ENCODE measurements at places on chromosomes 4 and X.

DNA sequence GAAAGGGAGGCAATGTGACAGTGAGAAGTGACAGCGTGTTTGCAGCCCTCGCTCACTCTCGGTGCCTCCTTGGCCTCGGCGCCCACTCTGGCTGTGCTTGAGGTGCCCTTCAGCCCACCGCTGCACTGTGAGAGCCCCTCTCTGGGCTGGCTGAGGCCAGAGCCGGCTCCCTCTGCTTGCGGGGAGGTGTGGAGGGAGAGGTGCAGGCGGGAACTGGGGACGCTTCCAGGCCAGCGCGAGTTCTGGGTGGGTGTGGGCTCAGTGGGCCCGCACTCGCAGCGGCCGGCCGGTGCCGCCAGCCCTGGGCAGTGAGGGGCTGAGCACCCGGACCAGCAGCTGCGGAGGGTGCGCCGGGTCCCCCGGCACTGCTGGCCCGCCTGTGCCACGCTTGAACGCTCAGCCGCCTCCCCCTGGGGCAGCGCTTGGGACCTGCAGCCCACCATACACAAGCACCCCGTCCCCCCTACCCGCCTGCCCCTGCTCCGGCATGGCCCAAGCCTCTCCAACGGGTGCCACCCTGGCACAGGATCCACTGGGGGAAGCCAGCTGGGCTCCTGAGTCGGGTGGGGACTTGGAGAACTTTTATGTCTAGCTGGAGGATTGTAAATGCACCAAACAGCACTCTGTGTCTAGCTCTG lies 1142.8 kb upstream of the INTU start:
- no peak for DNase-seq

DNA sequence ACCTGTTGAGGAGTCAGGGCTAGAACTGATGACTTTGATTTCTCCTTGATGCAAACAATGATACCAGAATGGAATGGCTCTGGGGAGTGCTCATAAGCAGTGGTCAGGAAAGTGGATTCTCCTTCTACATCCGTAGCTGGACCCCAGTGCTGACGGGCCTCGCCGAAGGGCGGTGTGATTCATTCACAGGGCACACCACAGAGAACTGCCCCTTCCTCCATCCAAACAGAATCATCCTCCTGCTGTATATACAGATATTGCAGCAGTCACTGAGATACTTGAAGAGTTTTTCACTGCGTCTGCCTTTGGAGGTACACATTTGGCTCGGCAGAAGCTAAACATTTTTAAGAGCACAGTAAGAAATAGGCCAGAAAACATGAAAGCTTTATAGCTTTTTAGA lies 7.3 kb upstream of the DCTD start:
- no peak for DNase-seq

DNA sequence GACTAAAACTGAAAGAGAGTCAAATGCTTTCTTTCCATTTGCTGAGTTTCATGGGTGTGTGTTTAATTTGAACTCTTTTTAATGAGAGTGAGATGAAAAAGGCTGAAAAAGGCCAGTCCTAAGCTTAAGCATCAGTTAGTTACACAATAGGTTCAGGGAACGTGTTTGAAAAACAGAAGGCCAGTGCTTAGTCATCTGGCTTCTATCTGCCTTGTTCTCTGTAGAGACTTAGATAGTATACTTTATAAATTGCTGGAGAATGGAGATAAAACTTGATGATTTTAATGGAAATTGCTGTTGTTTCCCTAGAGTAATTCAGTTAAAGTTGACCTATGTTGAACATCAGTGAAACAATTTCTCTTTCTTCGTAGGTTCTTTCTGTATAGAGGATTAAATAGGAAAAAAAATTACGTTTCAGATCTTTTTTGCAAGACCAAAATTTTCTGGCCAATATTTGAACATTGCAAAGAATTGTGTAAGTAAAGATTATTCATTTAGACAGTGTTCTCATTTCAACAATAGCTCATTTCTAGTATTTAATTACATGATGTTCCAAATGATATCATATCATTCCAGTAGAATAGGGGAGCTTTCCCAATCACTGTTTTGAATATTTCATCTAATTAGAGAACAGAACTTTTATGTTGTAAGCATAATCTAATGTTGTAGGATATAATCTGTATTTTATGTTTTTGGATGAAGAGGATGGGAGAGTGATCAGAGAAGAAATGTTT lies 1088.8 kb downstream of the ADGRL3 start:
- no peak for DNase-seq

DNA sequence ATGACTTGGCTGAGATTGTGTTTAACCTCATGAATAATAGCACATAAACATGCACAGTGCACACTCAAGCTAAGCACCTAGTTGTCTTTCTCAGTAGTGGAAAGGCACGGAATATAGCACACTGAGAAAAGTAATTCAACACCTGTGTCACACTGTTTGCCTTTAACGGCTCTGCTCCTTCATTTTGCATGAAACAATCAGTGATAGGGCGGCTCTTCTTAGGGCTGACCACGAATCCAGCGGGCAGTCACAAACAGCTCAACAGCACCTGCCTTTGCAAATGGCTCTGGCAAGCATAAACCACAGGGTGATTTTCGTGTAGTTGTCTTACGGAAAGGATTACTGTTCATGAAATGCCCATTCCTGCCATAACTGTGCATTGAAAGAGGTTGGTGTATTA lies 954.0 kb upstream of the TENM3 start:
- no peak for DNase-seq

GRCh38 chrX:49129427-49129826 lies 5.9 kb upstream of the GPKOW start:
- DNase-seq: no peak

DNA sequence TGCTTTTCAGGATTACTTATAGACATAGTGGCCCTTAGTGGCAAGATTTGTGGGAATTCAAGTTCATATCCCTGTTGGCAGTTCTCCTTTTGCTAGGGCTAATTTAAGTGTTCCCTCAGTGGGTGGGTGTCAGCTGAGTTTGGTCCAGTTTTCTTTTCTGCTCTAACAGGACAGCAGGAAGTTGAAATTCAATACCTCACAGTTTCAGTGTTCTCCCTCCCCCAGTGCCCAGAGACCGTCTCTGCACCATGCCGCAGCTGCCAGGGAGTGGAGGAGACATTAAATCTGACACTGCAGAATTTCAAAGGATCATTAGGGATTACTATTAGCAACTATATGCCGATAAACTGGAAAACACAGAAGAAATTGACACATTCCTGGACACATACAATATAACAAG lies 50.7 kb downstream of the UBE2NL start:
- no peak for DNase-seq

DNA sequence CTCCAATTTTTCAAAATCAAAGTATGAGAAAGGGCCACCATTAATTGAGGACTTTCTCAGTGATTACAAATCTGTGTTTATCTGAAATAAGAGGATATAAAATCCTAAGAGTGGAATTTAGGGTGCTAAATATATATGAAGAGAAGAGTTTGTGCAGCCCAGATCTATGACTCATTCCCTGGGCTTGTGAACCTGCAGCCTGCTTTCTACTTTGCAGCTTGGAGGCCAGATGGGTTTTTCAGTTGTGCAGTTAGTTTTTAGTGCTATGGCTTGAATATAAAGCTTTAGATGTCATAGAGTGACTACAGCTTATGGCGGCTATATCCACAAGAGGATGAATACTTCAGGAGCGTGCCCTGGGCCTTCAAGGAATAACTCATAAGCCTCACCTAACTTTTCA lies 1391.1 kb downstream of the FSTL5 start:
- DNase-seq: peak; percentile 3

GRCh38 chr4:30719454-30720020 lies 632 bp upstream of the PCDH7 start:
- peak; percentile 47 for DNase-seq

DNA sequence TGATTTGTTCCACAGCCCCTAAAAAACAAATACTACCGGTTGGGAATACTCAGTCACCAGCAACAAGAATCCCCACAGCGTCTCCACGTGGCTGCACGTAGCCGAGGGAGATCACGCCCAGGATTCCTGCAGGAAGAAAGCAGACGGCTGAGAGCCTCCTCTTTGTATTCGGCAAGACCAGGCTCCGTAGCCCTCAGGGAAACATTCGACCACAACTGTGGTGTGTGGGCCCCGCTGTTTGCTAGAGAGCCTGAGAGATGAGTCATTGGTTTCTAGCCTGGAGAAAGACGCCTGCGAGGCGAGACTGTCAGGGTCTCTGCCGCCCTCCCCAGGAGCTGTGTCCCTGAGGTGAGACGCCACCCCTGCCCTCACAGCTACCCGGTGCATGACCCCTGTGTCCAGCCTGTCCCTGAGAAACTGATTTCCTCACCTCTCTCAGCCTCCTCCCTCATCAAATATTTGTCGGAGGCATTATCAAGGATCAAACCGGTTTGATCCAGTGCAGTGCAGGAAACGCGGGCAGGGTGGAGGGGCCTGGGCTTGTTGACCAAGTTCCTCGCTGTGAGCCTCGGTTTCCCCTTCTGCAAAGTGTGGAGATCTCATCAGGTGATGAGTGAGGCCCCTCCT lies 4.7 kb upstream of the S100P start:
- DNase-seq: peak; percentile 91

DNA sequence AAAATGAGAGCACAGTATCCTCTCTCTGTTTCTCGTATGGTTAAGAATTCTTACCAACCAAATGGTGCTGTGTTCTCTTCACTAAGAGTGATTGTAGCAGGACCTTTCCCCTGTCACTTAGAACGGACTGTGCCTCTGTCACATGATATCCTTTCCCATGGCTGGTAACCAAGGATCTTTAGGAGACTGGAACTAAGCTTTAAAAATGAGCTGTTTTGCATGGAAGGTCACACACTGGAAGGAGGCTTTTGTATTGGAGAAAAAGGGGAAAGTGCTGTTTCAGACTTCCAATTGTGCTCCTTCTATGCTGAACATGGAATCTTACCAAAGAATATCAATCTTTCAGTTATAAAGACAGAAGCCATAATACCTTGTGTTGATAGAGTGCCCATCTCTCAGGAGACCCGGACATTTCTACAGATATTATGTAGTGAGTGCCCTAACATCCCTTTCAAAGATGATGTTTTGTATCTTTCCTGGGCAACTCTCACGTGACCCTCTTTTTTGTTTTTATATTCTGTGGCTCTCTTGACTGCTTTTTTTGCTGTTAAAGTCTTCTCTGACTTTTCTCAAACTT lies 148.6 kb downstream of the SLC4A4 start:
- no peak for DNase-seq

DNA sequence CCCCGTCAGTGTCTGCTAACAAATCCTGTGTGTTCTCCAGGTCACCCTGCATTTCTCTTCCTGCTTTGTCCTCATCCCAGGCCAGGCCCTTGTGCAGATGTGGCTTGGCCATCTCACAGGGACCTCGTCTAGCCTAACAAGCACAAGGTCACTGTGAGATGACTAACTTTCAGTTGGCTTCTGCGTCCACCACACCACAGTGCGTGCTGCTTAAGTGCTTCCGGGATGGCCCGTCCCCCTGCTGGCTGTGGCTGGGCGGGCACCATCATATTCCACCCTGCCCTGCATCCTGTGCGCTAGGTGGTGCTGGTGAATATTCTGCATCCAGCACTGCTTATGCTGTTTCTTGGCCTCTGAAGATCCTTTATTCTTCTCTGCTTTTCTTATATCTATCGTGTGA lies 33.8 kb downstream of the RBBP7 start:
- peak; percentile 19 for DNase-seq

DNA sequence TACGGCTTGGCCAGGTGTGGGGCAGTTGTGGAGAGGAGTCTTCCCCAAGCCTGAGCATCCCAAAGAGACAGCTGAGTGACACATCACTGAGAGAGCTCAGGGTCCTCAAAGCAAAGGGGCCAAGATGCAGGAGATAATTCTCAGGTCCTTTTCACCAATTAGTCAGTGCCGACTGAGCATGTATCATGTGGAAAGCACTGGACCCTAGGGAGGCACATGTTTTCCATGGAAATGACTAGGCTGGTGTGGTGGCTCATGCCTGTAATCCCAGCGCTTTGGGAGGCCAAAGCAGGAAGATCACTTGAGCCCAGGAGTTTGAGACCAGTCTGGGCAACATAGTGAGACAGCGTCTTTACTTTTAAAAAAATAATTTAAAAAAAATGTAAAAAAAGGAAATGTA lies 67.3 kb upstream of the PRPS1 start:
- DNase-seq: no peak

- no peak for DNase-seq
Measured at GRCh38 chr4:62004881-62005280, 804.8 kb downstream of the ADGRL3 start.

GRCh38 chr4:187999406-187999932 lies 3.9 kb downstream of the ZFP42 start:
- DNase-seq: peak; percentile 10

- DNase-seq: no peak
Measured at GRCh38 chr4:132169660-132170059, 979.4 kb upstream of the PCDH10 start.

DNA sequence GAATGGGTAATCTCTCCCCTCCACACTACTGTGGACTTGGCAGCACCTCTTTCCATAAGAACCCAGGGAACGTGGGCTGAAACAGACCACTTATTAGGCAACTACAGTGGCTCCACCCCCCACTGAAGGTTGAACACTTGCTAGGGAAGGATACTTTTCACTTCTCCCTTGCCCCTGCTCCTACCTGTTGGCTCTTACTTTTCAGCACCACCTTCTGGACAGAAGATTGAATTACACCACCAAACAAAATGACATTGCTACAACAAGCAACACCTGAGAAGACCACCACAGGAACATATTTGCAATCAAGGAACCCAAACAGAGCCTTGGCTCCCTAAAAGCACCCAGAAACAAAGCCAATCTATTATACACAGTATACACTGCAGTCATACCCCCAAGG lies 132.1 kb upstream of the CXCL13 start:
- DNase-seq: peak; percentile 50

GRCh38 chr4:13922459-13922858 lies 294.9 kb upstream of the BOD1L1 start:
- no peak for DNase-seq

DNA sequence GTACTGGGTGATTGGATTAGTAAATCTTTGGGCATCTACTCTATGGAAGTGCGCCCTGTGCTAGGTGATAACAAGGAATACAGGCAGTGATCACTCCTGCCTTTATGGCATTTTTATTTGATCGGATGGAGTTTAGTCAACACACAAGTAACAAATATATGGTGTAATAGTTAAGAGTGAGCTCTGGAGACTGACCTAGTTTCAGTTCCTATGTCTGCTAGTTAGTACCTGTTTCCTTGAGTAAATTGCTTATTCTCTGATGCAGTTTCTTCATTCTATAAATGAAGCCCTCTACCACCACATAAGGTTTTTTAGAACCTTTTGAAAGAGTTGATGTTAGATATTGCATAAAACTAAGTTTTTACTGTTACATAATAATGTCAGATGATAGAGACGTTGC lies 134.6 kb downstream of the KDM6A start:
- no peak for DNase-seq

GRCh38 chr4:139814323-139815015 lies 148.8 kb downstream of the MGST2 start:
- peak; percentile 68 for DNase-seq

DNA sequence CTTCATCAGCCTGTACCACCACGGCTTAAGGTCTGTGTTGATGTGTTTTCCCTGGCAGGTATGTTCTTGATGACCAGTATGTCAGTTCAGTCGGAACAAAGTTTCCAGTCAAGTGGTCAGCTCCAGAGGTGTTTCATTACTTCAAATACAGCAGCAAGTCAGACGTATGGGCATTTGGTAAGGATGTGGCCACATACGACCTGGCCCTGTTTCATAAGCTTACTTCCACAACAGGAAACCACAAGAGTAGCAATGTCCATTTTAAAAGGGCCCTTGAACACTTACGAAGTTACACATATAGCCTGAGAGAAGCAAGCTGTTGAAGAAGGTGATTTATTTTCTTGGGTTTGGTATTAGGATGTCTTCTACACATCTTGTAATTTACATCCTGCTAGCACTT lies 46.1 kb downstream of the BMX start:
- no peak for DNase-seq

- no peak for DNase-seq
Measured at GRCh38 chr4:155948541-155948940, 5.1 kb downstream of the CTSO start.
